ENCODE measurements at places on chromosomes 2 and 18.

- no peak for DNase-seq
Observed at GRCh38 chr18:48820483-48821250, 130.1 kb downstream of the SMAD7 start.

- no peak for DNase-seq
Observed at GRCh38 chr2:24164416-24164973, 10.4 kb upstream of the FAM228A start.

GRCh38 chr2:11417946-11418585, 47.9 kb downstream of the E2F6 start:
- no peak for DNase-seq

DNA sequence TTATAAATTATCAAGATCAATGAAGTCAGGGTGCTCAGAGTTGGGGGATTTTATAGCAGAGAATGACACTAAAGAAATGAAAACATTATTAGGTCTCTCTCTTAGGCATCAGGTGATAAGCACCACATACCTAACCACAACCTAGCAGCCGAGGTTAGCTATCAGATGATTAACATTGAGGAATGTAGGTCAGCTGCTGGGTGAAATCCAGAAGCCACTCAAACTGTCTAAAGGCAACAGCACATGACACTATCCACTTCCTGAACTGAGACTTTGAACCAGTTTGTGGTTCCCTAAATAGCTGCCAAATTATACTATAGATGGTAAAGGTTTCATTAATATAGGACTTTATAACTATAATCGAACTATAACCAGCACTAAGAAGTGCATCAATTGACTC, 4.7 kb downstream of the EPG5 start:
- DNase-seq, result no peak

GRCh38 chr2:224687156-224687555, 29.0 kb downstream of the CCDC195 start:
- DNase-seq, result no peak

- no peak for DNase-seq
Observed at GRCh38 chr2:159998243-159998642, 64.2 kb downstream of the PLA2R1 start.

GRCh38 chr2:64447317-64448040, 6.5 kb upstream of the LGALSL start:
- DNase-seq, result no peak

- no peak for DNase-seq
Observed at GRCh38 chr2:96952976-96953610, 33.3 kb downstream of the FAM178B start.

GRCh38 chr2:143252138-143252907, 123.1 kb downstream of the ARHGAP15 start:
- DNase-seq, result no peak

GRCh38 chr2:99141110-99142108, at the start of gene C2orf15:
C2orf15 (plus strand) TSS chr2:99141707; CDS start chr2:99150559, 8,852 bp downstream.
- DNase-seq, result peak; percentile 80

GRCh38 chr2:14363976-14364375, 268.5 kb upstream of the LRATD1 start:
- no peak for DNase-seq

- DNase-seq, result no peak
Observed at GRCh38 chr2:73082523-73083410, 11.3 kb upstream of the SFXN5 start.

- no peak for DNase-seq
Observed at GRCh38 chr2:239101071-239101470, 253.2 kb downstream of the TWIST2 start.

DNA sequence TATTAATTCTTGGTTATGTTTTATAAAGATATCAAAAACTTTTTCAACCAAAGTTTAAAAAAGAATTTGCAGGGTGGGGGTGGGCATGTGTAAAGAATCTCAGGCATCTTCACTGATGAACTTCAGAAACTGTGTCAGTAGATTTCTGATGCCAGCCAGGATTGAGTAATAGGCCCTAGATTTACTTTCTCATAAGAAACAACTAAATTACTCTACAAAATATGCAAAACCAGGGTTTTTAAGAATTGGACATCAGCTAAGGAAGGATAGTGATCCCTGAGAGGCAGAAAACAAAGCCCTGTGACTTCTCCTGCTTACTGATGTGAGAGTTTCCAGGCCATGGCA, 11.9 kb upstream of the IL1R1 start:
- no peak for DNase-seq

GRCh38 chr2:240803191-240803590, 16.8 kb downstream of the KIF1A start:
- DNase-seq, result no peak

- DNase-seq, result no peak
Observed at GRCh38 chr18:55396979-55397378, 191.0 kb downstream of the TCF4 start.

DNA sequence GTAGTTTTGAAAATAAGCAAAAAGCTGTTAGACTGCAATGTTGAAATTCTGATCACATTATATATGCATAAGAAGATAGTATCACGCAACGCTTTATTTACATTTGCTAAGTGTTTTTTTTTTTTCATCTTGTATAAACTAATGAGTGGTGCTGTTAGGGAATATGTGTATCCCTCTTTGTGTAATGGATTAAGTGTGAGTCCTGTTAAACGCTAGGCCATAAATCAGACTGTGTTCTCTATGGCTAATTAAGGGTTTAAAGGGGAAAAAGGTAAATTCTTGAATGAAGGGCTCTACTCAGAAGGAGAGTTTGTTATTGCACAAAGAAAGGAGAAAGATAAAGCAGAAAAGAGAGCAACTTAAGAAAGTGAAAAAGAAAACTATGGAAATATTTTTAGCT, 4.8 kb upstream of the ASXL3 start:
- no peak for DNase-seq

GRCh38 chr2:236179236-236180075, 11.3 kb upstream of the GBX2 start:
- DNase-seq, result no peak

DNA sequence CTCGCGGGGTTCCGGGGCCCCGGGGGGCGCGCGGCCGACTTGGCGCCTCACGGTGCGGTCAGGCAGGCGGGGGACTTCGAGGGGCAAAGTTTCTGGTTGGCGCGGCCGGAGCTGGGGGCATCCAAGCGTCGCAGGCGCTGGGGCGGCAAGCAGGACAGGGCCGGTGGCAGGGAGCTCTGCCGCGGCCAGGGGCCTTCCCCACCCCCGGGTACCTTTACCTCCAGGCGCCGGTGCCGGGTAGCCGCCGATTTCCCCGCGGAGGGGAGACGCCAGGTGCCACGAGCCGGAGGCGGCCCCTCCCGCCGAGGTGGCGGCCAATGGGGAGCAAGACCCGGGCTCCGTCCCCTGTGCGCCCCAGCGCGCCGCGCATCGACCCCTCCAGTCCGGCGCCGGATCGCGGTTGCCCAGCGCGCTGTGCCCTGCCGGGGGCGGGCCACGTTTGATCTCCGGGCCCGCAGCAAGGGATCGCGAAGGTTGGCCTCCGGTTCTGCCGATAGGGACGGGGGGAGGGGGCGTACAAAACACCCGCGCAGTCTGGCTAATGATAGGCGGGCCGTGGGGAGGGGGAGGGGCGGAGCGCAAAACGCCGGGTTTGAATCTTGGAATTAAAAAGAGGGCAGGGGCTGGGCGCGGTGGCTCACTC, at the start of gene ST8SIA5:
Gene ST8SIA5, minus strand, starts transcription at position 495 of the 643 bp plus-strand sequence. CDS start 545 bp downstream, outside the sequence.
- no peak for DNase-seq

GRCh38 chr2:236569573-236569973, at the start of gene ACKR3:
ACKR3 (plus strand) TSS chr2:236569825; CDS start chr2:236580466, 10,641 bp downstream.
- peak; percentile 77 for DNase-seq

DNA sequence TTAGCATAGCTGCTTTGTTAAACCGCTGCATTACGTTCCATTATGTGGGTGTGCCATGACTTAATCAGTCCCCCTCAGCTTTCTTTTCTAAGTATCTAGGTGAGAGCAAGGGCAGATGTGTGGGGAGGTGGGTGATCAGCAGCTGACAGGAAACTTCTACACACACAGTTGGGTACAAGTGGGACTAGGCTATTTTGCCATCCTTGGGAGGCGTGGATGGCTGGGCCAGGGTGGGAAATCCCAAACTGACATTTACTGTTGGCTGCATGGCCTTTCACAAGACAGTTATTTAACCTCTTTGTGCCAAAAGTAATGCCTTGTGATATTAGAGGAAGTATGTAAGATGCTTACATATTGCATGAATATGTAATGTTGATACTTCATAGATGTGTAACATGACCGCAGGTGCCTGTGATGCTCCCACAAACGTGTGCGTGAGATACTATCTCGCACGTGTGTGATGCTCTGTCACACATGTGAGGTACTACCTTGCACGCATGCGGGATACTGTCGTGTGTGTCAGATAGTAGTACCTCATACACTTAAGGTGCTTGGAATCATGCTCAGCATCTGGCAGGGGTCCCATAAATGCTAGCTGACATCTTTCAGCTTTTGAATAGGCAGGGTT, 314.5 kb downstream of the PRKCE start:
- DNase-seq, result no peak

GRCh38 chr18:9848170-9848879, 37.4 kb upstream of the TXNDC2 start:
- DNase-seq, result no peak

GRCh38 chr2:44902217-44903137, 39.0 kb upstream of the SIX3 start:
- no peak for DNase-seq
